ENCODE measurements at places on chromosomes 5 and 9. TPM values are rescaled to one million over a fixed set of nuclear protein-coding genes. Genes with fewer than 3 reads are reported as not detected.

FGF1 gene
- not detected for total RNA-seq

SPINK6 gene
- not detected for total RNA-seq

- no peaks in the 10 kb centered on the region for H3K4me1 ChIP-seq
- H3K36me3 ChIP-seq = no peaks in the 10 kb centered on the region
- no peak for DNase-seq
- H3K4me3 ChIP-seq = no peak overlapping the region
- no peaks in the 10 kb centered on the region for H3K27me3 ChIP-seq
Observed at GRCh38 chr5:16418471-16418922, 47.1 kb downstream of the ZNF622 start.

- no peak overlapping the region for H3K27ac ChIP-seq
- no peak overlapping the region for H3K4me3 ChIP-seq
- H3K27me3 ChIP-seq = no peaks in the 10 kb centered on the region
Observed at GRCh38 chr5:169728-170094, 21.6 kb upstream of the LRRC14B start.

GRCh38 chr9:116151966-116152381 is 1.6 kb upstream of the PAPPA start:
- no peaks in the 10 kb centered on the region for H3K36me3 ChIP-seq
- H3K27ac ChIP-seq = no peak overlapping the region
- H3K4me1 ChIP-seq = peaks cover 5% of the 10 kb centered on the region
- peaks cover 62% of the 10 kb centered on the region for H3K27me3 ChIP-seq

DNA sequence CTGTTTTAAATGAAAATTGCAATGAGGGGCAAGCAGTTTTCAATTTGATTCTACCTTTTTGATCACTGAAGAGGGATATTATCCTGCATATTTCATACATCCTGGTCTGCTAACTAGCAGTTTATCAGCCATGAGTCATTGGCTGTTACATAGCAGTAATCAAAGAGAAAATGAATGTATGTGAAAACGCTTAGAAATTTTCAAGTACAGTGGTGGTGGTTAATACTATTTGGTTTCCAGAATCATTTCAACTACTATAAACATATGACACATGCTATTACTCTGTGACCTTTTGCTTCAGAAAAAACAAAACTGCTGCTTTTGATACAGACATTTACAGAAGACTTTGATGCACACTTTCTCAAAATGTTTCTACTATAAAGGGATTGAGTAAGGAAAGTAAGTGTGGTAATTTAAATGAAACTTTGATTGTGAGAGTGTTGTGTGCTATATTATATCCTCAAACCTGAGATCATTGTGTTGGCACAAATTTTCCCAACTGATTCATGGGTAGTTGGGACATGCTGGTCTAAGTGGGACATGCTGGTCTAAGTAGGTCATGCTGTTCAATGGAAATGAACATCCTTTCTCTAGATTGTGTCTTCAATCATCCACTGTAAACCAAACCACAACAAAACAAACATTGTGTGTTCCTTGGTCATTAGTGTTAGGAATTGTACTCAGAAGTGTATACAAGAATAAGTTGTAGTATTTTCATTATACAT is 5.1 kb downstream of the RNF14 start:
- DNase-seq = no peak
- no peaks in the 10 kb centered on the region for H3K27me3 ChIP-seq
- peaks cover 36% of the 10 kb centered on the region for H3K36me3 ChIP-seq
- H3K27ac ChIP-seq = no peak overlapping the region
- H3K4me1 ChIP-seq = peaks cover 26% of the 10 kb centered on the region
